ENCODE measurements at places on chromosomes 5 and 9.
A peak's percentile ranks its signal among the peaks of the same experiment; 100 is the strongest.

DNA sequence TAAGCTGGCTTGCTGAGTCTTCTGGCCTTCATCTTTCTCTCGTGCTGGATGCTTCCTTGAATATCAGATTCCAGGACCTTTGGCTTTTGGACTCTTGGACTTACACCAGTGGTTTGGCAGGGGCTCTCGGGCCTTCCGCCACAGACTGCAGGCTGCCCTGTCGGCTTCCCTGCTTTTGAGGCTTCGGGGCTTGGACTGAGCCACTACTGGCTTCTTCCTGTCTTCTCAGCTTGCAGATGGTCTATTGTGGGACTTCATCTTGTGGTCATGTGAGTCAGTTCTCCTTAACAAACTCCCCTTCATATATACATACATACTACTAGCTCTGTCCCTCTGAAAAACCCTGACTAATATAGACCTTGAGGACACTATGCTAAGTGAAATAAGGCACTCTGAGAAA, 78.3 kb upstream of the SSBP2 start:
- no peak overlapping the region for H3K4me3 ChIP-seq
- no peak for DNase-seq
- no peaks in the 10 kb centered on the region for H3K4me1 ChIP-seq
- no peak overlapping the region for H3K27ac ChIP-seq
- no peaks in the 10 kb centered on the region for H3K27me3 ChIP-seq

DNA sequence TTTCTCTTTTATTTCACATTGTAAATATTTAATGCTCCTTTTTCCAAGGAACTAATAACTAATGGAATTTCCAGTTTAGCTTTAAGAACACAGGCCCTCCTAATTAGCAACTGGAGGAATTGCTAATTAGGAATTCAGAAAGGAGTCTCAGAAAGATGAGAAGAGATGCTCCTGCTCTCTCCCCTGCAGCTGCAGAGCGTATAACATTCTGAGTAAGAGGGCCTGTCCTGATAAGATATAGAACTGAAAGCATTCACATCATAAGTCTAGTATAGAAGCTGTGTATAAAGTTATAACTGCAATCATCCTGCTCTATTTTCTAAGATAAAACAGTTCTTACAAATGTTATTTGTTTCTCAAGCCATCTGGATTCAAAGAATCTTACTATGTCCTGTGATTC, 83.2 kb downstream of the DTWD2 start:
- H3K4me1 ChIP-seq = no peaks in the 10 kb centered on the region
- H3K36me3 ChIP-seq = no peaks in the 10 kb centered on the region
- H3K4me3 ChIP-seq = no peak overlapping the region
- H3K27me3 ChIP-seq = no peaks in the 10 kb centered on the region

DNA sequence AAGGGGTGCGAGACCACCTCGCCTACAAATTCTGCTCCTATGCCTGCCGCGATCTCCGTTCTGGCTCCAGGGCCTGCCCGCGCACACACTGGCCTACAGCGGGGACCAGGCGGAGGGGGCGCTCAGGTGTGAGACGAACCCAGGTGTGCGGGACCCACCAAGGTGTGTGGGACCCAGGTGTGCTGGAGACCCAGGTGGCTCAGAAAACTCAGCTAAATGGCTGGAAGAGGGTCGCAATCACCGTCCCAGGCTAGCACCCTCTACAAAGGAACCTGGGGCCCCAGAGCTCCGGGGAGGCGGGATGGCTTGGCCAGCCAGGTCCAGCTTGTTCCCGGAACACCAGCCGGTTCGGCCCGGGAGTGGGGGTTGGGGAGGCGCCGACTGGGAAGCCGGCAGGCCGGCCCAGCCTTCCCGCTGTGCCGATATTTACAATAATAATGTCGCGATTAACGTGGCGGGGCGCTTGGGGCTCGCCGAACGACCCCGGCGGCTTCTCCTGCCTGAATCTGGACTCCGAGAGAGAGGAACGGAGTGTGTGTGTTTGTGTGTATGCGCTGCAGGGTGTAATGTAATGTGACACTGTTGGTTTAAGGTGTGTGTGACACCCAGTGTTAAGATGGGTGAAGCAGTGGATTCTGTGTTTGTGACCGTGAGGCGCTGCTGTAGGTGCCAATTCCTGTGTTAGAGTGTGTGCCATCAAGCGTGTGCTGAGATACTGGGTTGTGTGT, 1.4 kb downstream of the PCDH1 start:
- no peak overlapping the region for H3K27ac ChIP-seq
- no peaks in the 10 kb centered on the region for H3K36me3 ChIP-seq
- peaks cover 65% of the 10 kb centered on the region for H3K27me3 ChIP-seq
- H3K4me1 ChIP-seq = peaks cover 27% of the 10 kb centered on the region
- DNase-seq = no peak
- H3K4me3 ChIP-seq = peak overlapping the region; percentile 28

- no peak overlapping the region for H3K4me3 ChIP-seq
- H3K27me3 ChIP-seq = no peaks in the 10 kb centered on the region
- no peak for DNase-seq
These were observed 16.2 kb downstream of the SLC25A48 start for GRCh38 chr5:135850671-135851070.

- no peaks in the 10 kb centered on the region for H3K27me3 ChIP-seq
- H3K4me1 ChIP-seq = no peaks in the 10 kb centered on the region
- no peak for DNase-seq
- H3K27ac ChIP-seq = no peak overlapping the region
- H3K4me3 ChIP-seq = no peak overlapping the region
These were observed 7.9 kb upstream of the FAT2 start for GRCh38 chr5:151598984-151599383.

- no peaks in the 10 kb centered on the region for H3K4me1 ChIP-seq
- H3K27ac ChIP-seq = no peak overlapping the region
- H3K36me3 ChIP-seq = no peaks in the 10 kb centered on the region
- DNase-seq = no peak
These were observed 73.7 kb downstream of the ZNF462 start for GRCh38 chr9:106936680-106937079.

- H3K27me3 ChIP-seq = no peaks in the 10 kb centered on the region
- H3K36me3 ChIP-seq = no peaks in the 10 kb centered on the region
- H3K4me3 ChIP-seq = no peak overlapping the region
- no peak overlapping the region for H3K27ac ChIP-seq
- H3K4me1 ChIP-seq = no peaks in the 10 kb centered on the region
- no peak for DNase-seq
These were observed 52.8 kb downstream of the CTNND2 start for GRCh38 chr5:11851416-11851815.

GRCh38 chr9:98864281-98865174, 57.1 kb downstream of the GALNT12 start:
- H3K4me3 ChIP-seq = no peak overlapping the region
- no peaks in the 10 kb centered on the region for H3K36me3 ChIP-seq
- no peak overlapping the region for H3K27ac ChIP-seq
- no peaks in the 10 kb centered on the region for H3K27me3 ChIP-seq

- H3K4me3 ChIP-seq = no peak overlapping the region
- no peaks in the 10 kb centered on the region for H3K27me3 ChIP-seq
- H3K27ac ChIP-seq = no peak overlapping the region
- H3K36me3 ChIP-seq = no peaks in the 10 kb centered on the region
- H3K4me1 ChIP-seq = no peaks in the 10 kb centered on the region
These were observed 21.5 kb upstream of the ARHGAP26 start for GRCh38 chr5:142748568-142749249.

DNA sequence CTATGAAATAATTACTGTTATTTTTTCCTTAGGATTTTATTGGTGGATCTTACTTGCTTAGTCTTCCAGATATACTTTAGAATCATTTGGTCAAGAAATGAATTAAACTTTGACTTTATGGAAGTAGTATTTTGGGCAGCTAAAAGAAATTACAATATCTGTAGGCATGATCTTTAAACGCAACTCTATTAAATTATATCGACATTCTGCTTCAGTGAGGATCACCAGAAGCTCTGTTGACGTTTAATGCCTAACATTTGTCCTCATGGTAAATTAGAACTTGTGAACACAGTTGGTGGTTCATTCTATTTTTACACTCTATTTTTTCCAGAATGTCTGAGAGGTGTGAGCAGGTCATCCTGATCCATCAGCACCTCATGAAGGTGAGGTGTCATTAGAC, 211.6 kb downstream of the TMEM167A start:
- no peak overlapping the region for H3K4me3 ChIP-seq
- no peaks in the 10 kb centered on the region for H3K27me3 ChIP-seq
- H3K4me1 ChIP-seq = no peaks in the 10 kb centered on the region
- H3K36me3 ChIP-seq = no peaks in the 10 kb centered on the region
- DNase-seq = no peak

Measured in CD8-positive, alpha-beta memory T cell (primary cell).